Panc1 (cell line): ENCODE measurements at places on chromosomes 2 and 18. TPM values are rescaled to one million over a fixed set of nuclear protein-coding genes. Genes with fewer than 3 reads are reported as not detected.

DNA sequence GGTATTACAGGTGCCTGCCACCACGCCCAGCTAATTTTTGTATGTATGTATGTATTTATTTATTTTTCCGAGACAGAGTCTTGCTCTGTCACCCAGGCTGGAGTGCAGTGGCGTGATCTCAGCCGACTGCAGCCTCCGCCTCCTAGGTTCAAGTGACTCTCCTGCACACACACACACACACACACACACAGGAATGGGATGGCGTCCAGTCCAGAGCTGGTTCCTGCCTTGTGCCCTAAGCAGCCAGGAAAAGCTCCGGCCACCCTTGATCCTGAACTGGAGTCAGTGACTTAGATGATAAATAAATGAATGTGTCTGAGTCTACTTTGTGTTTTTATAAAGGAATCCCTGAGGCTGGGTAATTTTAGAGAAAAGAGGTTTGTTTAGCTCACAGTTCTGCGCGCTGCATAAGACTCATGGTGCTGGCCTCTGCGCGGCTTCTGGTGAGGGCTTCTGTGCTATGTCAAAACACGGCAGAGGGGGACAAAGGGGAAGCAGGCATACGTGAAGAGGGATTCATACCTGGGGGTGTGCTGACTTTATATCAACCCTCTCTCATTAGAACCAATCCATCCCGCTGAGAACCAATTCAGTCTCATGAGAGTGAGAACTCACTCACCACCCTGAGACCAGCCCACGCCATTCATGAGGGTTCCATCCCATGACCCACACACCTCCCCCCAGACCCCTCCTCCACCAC, 59.7 kb upstream of the PHLPP1 start:
- H3K27ac ChIP-seq, result no peak overlapping the region
- H3K4me3 ChIP-seq, result no peak overlapping the region
- H3K27me3 ChIP-seq, result no peaks in the 10 kb centered on the region
- no peaks in the 10 kb centered on the region for H3K36me3 ChIP-seq
- H3K4me1 ChIP-seq, result peaks cover 3% of the 10 kb centered on the region; the same call in 1 of the 2 replicates
- no peak for DNase-seq

GRCh38 chr2:120876526-120877280, 141.0 kb downstream of the GLI2 start:
- H3K27me3 ChIP-seq, result no peaks in the 10 kb centered on the region
- no peak overlapping the region for H3K4me3 ChIP-seq
- no peaks in the 10 kb centered on the region; the same call in 1 of the 2 replicates for H3K4me1 ChIP-seq
- DNase-seq, result no peak
- no peak overlapping the region for H3K27ac ChIP-seq

DNA sequence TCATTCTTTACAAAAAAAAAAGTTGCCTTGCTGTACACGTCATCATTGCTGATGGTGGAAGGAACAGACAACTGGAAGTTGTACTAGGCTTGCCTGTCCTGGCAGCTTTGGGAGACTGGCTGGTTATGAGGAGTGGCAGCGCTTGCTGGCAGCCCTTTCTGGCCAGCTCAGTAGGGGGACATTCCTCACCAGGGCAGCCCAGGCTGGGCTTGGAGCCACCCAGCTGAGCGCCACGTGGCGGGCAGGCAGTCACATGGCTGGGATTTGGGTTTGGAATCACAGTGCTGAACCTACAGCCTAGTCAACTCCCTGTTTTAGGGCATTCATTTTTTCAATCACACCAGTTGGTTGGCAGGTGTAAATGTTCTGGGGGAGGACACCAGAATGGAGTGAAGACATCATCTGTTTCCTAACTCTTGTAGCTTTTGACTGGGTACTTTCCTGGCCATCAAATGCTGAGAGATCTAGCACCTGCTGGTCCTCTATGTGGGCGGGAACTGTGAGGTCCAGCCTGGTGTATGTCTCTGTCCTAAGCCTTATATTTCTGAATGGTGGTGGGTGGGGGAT, 139.3 kb downstream of the SETBP1 start:
- H3K36me3 ChIP-seq, result no peaks in the 10 kb centered on the region
- no peaks in the 10 kb centered on the region for H3K4me1 ChIP-seq
- no peak overlapping the region for H3K4me3 ChIP-seq
- H3K27me3 ChIP-seq, result no peaks in the 10 kb centered on the region
- no peak overlapping the region for H3K27ac ChIP-seq

TRIM43 gene
- total RNA-seq, result not detected

EPAS1 gene
- total RNA-seq, result 106 TPM

CIDEA gene
- not detected for total RNA-seq

HOXD9 gene
- total RNA-seq, result 0.15 TPM
